ENCODE measurements at places on chromosomes 5 and 9.

DNA sequence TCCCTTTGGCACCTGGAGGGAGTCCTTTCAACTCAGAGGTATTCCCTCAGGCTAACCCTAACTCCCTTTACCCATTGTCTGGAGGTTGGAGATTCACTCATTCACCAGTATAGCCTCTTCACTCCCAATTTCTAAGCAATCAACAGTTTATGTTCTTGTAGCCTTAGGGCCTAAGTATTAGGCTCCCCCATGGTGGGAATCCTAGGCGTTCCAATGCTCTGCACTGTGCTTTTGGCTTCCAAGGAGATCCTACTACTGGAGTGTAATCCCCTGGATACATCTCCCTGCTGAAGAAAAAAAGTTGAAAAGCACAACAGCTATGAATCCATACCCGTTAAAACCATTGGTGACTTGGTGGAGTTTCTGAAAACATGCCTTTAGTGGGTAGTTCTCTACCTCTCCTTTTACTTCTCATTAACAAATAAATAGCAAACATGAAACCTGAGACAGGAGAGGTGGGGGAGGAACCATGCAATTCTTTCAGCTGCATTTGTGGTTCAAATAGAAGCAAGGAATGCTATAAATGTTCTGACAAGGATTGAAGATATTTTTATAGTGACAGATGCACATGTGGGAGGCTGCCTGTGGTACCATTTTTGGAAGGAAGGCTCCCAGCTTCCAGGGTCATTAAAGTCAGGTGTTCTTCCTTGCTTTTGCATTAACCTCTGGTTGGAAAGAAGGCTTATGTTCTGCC is 397.1 kb downstream of the DMAC1 start:
- DNase-seq, result no peak

DNA sequence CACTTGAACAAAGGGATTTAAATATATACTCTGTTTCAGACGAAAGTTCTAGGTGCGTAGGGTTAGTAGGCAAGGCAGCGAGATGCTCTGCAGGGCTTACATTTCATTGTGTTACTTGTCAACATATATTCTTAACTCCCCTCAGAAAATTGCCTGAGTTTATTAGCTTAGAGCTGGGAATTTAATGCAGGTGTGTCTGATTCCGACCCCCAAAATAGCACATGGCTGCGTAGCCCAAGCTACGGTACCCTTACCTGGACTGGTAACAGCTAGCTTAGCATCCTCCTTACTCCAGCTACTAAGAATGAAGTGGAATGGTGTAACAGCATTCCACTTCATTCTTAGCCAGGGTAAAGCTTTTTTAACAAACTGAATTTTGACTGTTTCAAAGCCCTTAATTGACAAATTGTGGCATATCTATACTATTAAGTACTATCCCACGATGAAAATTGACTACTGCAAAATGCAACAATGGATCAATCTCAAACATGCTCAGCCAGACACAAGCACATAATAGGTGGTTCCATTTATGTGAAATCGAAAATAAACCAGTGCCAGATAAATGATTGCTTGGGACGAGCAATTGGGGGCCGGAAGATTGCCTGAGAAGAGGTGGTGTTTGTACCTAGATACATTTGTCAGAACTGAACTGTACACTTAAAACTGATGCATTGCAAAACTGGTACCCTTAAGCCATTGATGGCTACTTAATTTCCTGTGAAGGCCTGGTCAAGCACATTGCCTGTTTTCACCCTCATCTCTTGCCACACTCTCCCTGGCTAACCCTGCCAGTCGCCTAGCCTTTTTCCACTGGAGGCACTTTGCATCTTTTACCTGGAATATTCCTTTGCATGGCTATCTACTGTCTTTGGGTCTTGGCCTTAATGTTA is 3.0 kb upstream of the FGF18 start:
- no peak for DNase-seq

GRCh38 chr9:132486706-132487350 is 76.8 kb downstream of the CFAP77 start:
- DNase-seq, result no peak

GRCh38 chr5:10401498-10401897 is 40.2 kb upstream of the ROPN1L start:
- no peak for DNase-seq
